C1 segment of cervical spinal cord (tissue), 14 donors: ENCODE measurements at places on chromosomes 7 and 10.

DNA sequence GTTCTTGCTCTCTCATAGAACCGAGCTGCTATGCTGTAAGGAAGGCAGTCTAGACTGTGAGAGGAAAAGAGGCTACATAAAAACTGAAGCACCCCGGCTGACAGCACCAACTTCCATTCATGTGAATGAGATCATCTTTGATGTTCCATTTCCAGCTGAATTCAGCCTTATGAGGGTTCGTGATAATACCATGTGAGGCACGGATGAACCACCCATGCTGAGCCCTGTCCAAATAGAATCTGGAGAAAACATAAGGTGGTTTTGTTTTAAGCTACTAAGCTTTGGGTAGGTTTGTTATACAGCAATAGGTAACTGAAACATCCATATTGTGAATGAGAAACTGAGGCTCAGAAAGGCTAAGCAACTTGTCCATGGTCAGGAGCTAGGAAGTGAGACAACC is 6.9 kb upstream of the VAX1 start:
- DNase-seq = no peak

GRCh38 chr7:121197455-121197854 is 131.3 kb upstream of the WNT16 start:
- DNase-seq = no peak

DNA sequence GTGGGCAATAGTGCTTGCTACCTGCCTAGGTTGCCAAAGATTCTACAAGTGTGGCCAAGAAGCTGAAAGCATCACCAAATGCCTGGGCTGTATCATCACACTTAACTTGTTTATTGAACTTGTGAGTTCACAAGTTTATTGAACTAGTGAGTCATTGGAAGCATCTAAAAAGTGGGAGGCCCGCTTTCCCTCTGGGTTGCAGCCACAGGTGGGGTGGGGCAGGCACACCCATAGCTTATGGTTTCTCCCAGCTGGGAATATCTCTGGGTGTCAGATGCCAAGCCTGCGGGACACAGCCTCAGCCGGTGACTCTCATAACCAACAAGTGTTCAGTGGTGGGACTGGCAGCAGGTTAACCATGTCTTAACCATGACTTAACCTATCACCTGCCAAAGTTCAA is 145.9 kb upstream of the FAM13C start:
- no peak for DNase-seq

DNA sequence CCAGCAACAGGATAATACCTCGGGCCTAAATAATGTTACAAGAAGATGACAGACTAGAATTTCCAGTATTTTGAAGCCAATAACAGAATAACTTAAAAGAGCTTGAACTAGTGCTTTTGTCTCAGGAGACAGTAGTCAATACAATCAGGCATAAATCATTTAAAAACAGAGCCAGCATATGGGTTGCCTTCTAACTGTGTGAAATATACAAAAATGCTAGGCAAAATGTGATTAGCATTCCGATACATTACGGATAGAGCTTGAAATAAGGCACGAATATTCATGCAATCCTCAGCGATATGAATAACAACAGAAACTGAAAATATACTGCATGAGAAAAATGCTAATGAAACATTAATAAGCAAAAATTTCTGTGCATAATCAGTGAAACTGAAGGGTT is 18.3 kb upstream of the PRKAR2B start:
- no peak for DNase-seq

GRCh38 chr7:30322271-30323005 is 38.0 kb downstream of the ZNRF2 start:
- no peak for DNase-seq

- DNase-seq = no peak
Observed at GRCh38 chr10:62972103-62972502, 155.9 kb upstream of the EGR2 start.

DNA sequence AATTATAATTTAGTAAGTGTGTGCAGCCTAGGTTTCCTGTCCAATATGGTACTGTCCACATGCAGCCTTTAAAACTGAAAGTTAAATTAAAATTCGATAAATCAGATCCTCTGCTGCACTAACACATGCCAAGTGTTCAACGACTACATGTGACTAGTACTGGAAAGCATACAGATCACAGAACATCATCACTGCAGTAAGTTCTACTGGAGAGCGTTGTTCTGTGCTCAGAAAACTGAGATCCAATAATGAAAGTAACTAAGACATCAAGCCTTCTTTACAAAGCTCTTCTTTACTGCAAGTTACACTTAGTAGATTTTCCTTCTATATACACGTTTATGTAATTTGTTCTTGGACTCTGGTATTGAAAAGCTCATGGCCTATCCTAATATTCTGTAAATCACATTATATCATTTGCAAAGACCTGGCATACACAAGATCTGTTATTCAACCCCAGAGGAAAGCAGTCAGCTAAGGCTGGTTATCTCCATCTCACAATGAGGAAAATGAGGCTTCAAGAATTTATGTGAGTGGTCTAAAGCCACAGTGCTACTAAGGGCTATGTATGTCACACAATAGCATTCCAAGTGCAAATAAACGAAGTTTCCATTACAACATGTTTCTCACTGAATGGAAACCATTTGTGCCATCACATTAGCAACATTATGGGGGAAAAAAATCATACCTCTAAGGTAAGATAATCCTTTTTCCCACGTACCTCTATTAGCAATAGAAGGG is 77.6 kb downstream of the VPS41 start:
- DNase-seq = no peak

DNA sequence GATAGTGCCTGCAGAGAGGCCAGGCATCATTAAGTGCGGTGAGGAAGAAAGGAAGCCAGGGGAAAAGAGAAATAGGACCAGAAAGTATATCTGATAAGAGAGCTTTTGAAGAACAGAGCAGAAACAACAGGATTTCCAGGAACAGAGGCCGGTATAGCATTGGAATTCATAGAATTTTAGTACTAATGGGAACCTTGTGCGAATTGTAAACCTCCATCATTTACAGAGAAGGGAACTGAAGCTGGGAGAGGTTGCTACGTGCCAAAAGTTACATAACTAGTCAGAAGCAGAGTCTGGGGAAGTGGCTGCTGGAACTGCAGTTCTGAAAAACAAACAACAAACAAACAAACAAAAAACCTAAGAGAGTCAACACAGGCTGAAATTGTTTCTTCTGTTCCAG is 5.4 kb upstream of the ZMYND11 start:
- DNase-seq = no peak

GRCh38 chr7:141600168-141601006 is 49.2 kb downstream of the AGK start:
- no peak for DNase-seq

- no peak for DNase-seq
Observed at GRCh38 chr10:22253580-22253882, 35.7 kb upstream of the EBLN1 start.
